ENCODE measurements at places on chromosomes 12 and 14. TPM values are rescaled to one million over a fixed set of nuclear protein-coding genes. Genes with fewer than 3 reads are reported as not detected.

Gene IL31
- polyA plus RNA-seq: not detected

DNA sequence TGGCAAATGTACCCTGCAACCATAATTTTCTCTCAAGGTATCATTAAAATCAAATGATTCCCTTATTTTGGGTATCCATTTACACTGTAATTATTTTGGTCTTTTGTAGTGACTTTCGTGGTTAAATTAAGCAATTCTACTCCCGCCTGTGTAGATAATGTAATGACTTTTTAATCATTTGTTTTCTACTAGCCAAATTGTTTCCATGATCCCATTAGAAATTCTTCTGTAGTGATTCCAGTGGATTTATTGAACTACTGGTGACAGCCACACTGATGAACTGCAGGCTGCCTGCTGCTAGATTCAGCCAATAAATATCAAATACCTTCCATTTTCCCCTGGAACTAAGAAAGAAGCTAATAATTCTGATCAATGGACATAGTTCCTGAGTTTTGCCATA is 96.0 kb downstream of the WIF1 start:
- no peak for DNase-seq

GRCh38 chr12:94145191-94145983 is 3.0 kb upstream of the PLXNC1 start:
- no peak for DNase-seq

GRCh38 chr14:95811813-95812212 is 64.8 kb upstream of the TUNAR start:
- DNase-seq: no peak

DNA sequence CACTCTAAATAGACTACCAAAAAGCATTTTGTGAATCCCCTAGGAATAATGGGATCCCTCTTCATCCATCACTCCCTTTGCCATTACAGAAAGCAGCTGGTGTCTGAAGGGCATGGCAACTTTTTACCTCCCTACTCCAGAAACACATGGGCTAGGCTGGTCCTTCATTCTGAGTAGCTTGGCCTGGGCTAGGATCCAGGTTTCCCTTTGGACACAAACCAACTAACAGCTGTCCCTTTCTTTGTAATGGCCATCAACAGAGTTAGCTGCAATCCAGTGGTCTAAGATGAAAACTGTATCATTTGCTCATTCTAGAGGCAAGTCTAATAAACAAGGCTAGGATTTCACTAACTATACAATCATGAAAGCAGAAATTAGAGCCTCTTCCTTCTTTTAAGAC is 7.4 kb downstream of the GRIN2B start:
- no peak for DNase-seq

DNA sequence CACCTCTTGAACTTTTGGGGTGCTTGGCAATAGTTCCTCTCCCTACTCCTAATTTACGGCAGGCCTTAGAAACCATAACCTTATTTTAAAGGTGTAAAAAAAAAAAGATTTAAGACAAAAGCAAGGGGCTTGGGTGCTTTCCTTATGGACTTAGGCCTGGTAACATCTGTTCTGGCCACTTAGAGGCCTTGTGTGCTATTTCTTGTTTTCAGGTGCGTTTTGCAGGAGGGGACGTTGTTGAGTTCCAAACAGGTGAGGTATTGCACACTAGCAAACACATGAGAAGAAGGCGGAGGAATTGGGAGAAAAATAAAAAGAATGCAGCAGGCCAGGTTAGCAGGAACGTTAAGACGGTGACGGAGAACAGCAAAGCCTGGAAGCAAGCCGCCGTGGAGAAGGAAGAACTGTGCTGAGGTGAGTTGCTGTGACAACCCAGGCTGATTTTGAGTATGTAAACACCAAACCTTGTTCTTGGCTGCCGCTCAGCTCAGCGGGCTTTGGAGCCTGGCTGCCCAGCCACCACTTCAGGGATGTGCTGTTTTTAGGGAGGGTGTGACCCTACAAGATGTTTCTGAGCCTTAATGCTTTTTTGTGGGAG is 17.3 kb downstream of the EMG1 start:
- DNase-seq: no peak

GRCh38 chr12:39116861-39117260 is 211.5 kb upstream of the CPNE8 start:
- no peak for DNase-seq

- DNase-seq: no peak
These were observed 24.5 kb downstream of the PCNX4 start for GRCh38 chr14:60116181-60116580.

DNA sequence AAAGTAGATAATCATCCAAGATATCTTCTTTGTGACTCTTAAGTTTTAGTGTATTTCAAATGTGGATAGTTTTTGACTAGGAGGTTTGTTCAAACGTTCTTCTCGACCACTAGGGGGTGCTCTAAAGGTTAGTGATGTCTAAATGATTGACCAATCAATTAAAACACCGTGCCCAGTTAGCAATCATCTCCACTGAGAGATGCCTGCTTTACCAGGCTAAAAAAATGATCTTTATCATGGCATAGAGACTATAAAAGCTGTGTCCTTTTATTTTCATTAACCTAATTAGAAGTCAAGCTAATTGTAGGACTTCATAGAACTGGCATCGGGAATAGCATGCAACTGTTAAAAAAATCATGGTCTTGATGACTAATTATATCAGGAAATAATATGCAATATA is 153.9 kb downstream of the PRKCH start:
- DNase-seq: peak; percentile 55

- no peak for DNase-seq
These were observed 222.5 kb upstream of the RTL1 start for GRCh38 chr14:101125719-101126651.

DNA sequence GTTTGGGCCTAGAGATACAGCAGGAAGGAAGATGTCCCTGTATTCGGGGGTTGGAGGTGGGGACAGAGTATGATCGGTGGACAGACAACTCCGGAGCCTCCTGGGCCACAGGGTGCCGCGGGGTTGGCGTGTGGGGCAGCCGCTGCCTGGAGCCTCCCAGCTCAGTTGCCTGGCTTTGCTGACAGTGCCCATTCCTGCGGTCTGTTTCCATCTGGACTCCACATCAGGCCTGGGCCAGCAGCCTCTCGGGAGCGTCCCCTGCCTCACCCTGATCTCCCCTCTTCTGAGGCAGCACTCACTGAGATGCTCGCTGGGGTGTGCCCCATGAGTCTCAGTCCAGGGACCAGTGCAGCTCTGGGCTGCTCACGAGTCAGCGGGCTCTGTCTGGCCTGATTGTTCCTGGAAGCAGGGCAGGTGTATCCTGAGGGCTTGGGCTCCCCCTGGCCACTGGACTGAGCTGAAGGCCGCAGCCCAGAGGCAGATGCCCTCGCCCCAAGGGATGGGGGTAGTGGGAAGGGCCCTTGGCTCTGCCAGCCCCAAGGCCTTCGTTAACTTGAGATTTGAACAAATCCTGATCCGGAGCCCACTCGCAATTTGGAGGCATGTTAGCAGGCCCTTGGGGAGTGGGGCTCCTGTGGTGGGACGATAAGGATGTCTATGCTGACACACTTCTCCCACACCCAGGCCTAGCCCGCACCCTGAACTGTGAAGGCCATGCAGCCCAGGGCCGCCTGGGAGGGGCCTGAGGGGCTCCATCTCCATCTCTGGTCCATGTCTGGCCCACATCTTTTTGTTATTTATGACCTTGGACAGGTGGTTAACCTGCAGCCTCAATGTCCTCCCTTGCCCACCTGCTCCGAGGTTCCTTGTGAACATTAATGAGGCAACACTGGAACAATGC is 7.5 kb downstream of the HIP1R start:
- DNase-seq: no peak

DNA sequence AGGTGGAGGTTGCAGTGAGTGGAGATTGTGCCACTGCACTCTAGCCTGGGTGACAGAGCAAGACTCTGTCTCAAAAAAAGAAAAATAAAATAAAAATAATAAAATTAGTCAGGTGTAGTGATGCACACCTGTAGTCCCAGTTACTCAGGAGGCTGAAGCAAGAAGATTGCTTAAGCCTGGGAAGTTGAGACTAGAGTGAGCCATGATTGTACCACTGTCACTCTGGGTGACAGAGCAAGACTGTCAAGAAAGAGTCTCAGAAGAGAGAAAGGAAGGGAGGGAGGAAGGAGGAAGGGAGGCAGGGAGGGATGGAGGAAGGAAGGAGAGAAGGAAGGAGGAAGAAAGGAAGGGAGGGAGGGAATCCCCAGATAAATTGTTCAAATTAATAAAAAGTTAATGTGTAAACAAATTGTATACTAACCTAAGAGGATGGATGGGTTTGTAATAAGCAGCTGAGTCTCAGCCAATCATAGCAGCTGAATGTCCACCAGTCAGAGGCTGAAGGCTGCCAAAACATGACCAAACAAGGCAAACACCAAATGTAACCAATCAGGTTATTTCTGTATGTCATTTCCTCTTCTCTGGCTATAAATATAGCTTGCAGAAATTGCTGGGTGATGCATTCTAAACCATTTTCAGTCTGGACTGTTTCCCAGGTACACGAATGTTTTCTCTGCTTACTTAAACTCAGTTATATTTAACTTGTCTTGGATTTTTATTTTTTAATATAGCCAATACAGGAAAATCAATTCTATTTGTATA is 6.1 kb upstream of the CDCA4 start:
- no peak for DNase-seq

Gene IFNG-AS1
- 0.28 TPM for polyA plus RNA-seq

DNA sequence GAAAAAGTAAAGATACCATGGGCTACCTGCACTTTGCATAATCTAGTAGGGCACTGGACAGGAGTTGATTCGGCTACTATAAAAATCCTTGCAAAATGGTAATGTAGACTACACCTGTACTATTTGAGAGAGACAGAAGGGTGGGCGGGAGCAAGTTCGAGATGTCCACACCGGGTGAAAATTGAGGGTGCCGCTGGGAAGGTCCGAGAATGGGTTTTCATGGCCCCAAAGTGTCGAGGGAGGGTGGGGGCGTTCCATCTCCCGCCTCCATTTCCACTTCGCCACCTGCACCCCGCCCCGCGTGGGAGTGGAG is 648 bp downstream of the SNX6 start:
- no peak for DNase-seq
